WTC11 (cell line): ENCODE measurements at places on chromosomes 13 and 19. TPM values are rescaled to one million over a fixed set of nuclear protein-coding genes. Genes with fewer than 3 reads are reported as not detected.
A peak's percentile ranks its signal among the peaks of the same experiment; 100 is the strongest.

GRCh38 chr19:58554494-58555368 lies at the start of gene CHMP2A:
CHMP2A (minus strand) TSS chr19:58555105; CDS start chr19:58554212, 893 bp downstream.
- peaks cover 5% of the 10 kb centered on the region; the same call in 1 of the 2 replicates for H3K27me3 ChIP-seq
- peak within 1 kb of the TSS; percentile 91 for H3K4me3 ChIP-seq

GRCh38 chr13:113005076-113005865 lies 36.3 kb downstream of the MCF2L start:
- H3K27ac ChIP-seq, result no peak overlapping the region
- H3K4me3 ChIP-seq, result no peak overlapping the region
- 0 out of 2 replicates have a peak, but pooled peaks cover 3% of the 10 kb centered on the region for H3K36me3 ChIP-seq

GJB6 gene
- not detected in 3 replicates for total RNA-seq

DNAAF3 gene
- total RNA-seq, result 4.0 to 5.9 TPM (median 5.6 TPM) in 3 replicates
